ENCODE measurements at places on chromosomes 1 and 21.
A peak's percentile ranks its signal among the peaks of the same experiment; 100 is the strongest.

DNA sequence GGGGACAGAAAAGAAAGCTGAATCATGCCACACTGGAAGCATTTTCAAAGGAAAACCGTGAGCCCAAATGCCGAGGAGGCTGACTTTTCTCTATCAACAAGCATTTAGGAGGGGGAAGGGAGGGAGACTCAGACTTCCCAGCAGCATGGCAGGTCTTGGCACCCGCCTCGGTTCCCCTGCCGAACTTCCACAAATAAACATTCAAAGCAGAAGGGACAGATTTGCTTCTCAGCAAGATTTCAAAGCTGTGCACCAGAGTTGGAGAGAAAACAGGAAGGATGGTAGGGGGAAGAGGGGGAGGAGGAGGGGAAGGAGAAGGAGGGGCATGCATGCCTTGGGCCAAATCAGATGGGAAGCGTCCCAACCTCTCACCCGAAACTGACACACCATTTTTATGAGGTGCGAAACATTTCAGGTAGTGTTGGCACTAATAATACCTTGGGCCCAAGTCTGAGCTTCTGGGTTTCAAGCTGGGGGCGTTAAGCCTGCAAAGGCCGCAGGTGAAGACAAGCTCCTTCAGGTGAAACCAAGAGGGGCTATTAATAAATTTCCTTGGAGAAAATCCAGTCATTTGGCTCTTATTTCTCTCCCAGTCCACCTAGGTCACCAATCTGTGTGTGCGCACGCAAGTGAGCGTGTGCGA lies 26.4 kb downstream of the ABCA4 start:
- DNase-seq = peak; percentile 81

DNA sequence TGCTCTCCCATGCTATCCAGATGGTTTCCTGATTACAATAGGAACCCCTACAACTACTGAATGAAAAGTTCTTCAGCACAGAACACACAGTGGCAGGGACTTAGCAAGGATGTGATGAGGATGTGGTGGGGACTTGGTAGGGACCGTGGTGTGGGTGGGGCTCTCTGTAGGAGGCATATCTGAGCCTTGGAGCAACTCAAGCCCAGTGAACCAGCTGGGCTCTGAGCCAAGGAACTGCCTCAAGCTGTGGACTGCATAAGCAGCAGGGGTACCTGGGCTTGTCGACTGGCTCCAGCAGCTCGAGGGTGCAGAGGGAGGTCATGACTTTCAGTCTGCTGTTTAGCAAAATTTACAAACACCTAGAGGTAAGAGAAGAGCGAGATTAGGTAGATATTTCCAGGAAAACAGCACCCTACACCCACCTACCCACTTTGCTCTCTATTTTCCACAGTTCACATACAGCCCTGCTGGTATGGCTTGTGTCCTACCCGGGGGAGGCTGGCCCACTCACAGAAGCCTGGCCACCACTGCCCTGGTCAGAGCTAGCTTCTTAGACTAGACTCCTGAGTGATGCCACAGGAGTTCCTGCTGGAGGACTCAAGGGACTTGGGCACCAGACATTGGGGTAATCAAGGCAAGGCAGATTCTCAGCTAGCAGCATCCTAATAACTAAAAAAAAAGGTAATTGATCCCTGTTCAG lies 86.8 kb upstream of the GCLM start:
- no peak for DNase-seq

- DNase-seq = peak; percentile 46
These were observed 182.6 kb downstream of the VAV3 start for GRCh38 chr1:107782217-107782845.

- DNase-seq = no peak
These were observed 3.4 kb upstream of the TEX35 start for GRCh38 chr1:178509414-178510007.

GRCh38 chr1:115218699-115219098 lies 119.3 kb downstream of the NGF start:
- DNase-seq = no peak

DNA sequence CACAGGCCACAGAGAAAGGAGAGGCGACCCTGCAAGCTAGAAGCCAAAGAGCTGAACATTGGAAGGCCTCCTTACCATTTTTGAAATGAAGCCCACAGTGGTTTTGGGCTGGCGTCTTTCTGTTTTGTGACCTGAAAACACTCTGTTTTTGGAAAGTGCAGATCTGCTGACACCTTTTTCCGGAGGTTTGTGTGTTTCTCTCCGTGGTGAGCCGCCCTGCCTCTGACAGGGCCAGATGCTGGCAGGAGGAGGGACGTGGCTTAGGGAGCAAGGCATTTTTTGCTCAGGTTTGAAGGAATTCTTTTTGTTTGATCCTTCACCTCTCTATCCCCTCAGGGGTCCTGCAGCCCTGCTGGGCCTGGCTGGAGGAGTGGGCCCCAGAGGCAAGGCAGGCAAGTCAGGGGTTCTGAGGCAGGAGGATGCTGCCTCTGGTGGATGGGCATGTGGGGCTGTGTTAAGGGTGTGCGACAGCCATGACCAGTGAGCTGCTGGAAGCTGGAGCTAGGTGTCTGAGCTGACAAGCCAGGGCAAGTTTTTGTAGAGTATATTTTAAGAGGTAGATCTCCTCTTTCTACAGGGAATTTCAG lies 133.8 kb downstream of the CAMTA1 start:
- DNase-seq = no peak

DNA sequence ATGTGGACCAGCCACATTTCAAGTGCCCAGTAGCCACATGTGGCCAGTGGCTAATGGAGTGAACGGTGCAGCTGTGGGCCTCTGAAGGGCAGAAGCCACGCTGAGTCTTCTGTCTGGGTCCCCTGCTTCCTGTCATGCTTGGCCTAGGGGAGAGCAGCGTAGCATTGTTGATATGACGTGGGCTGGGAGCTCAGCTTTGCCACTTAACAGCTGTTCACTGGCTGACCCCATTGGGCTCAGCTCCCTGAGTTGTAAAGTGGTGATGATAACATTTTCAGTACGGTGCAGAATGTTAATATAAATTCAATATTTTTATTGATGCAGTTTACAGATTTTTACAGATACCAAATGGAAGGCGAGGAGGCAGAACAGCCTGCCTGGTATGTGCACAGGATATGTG lies 4.5 kb downstream of the PODN start:
- DNase-seq = no peak

GRCh38 chr21:44778499-44778911 lies 23.1 kb downstream of the UBE2G2 start:
- DNase-seq = no peak

GRCh38 chr1:66648901-66649595 lies 103.2 kb upstream of the DYNLT5 start:
- peak; percentile 17 for DNase-seq

GRCh38 chr1:167800251-167800650 lies 78.5 kb downstream of the MPZL1 start:
- no peak for DNase-seq

- peak; percentile 54 for DNase-seq
These were observed 235.6 kb downstream of the SMYD3 start for GRCh38 chr1:246271516-246271915.

DNA sequence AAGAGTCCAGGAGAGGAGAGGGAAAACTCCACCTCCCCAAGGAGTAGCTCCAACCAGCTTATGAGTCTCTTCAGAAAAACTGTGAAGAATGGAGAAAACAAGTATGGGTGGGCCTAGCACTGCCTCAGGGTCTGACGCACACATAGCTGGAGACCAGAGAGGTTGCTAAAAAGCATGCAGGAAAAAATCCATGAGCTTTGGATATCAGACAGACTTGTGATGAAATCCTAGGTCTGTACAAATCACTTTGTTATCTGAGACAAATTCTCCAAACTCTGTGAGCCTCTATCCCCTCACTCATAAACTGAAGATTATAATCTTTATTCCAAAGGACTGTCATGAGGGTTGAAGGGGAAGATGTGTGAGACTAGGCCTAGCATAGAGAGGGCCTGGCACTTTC lies 141.5 kb upstream of the FGGY start:
- peak; percentile 45 for DNase-seq

- DNase-seq = no peak
These were observed 20.7 kb upstream of the SLC45A1 start for GRCh38 chr1:8297245-8297644.

DNA sequence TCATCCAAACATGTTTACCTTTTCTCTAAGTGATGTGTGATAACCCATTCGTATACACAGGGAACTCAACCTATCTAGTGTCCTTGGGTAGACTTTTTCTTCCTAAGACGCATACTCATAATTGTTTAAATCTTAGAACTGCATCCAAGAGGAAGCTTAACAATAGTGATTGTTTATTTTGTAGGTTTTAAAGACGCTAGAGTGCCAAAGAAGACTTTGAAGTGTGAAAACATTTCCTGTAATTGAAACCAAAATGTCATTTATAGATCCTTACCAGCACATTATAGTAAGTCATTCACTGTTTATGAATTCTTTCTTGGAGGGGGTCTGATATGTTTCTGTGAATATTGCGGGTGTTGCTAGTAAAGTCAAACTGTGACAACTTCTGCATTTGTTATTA lies 25.4 kb downstream of the PLA2G4A start:
- no peak for DNase-seq

DNA sequence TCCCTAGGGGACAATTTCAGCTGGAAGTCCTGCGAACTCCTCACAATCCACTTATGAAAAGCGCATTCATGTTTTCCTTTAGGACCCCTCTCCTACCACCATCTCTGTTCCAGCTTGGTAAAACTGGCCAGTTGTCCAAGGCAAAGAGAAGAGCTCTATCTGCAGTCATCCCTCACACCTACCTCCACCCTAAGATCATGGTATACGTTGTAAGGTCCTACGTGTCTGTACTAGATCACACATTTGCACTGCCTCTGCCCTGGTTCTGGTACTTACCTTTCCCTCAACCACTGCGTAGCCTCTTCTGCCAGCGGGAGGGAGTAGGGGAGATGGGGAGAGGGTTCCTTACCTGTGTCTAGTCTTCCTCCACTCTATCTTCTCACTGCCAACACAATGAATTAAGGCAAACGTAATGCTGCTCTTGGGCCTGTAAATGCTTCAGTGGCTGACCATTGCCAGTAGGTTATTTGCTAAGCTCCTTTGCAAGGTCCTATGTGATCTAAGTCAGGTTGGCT lies 739 bp upstream of the NUP133 start:
- peak; percentile 3 for DNase-seq

GRCh38 chr1:15477646-15478212 lies 1.8 kb downstream of the CELA2B start:
- DNase-seq = peak; percentile 14

DNA sequence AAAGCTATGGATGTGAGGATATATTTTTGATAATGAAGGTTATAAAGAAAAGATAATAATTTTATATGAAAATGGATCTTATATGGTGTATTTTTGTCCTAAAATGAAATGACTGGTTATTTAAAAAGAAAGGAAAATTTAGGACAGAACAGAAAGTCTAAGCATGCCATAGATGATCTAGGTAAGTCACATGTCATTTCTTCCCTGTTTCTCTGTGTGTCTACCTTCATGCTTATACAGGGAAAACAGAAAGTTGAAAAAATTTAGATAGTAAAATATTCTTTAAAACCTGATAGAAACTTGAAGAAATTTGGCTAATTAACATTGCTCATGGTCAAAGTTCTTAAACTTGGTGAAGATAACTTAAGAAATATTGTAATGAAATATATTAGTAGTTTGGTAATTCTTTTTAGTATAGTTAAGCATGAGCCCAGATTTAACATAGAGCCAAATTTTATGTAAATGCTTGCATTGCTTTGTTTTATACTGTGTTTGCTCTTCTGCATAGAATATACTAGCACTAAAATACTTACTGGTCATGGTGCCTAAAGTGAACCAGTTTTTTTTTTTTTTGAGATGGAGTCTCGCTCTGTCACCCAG lies 12.4 kb upstream of the GBP4 start:
- DNase-seq = no peak

GRCh38 chr1:231618609-231619256 lies 7.9 kb upstream of the DISC1 start:
- DNase-seq = peak; percentile 24

DNA sequence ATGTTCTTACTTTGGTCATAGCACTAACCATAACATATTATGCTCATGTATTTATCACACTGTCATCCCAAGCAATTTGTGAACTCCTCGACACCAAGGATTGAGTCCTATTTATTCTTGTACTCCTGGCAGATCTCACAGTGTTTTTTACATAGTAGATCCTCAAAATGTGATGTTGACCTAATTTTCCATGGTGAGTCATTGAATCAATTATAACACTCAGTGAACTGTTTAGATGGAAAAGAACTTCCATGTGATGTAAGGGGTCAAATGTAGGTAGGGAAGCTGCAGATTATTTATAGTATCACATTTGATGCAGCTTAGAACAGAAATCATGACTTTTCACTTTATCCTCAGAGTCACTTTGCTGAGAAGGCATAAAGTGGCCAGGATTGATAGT lies 281.9 kb upstream of the ADAMTS5 start:
- DNase-seq = peak; percentile 16

GRCh38 chr1:193222056-193222615 lies 35.7 kb upstream of the B3GALT2 start:
- DNase-seq = no peak

- DNase-seq = no peak
These were observed 45.7 kb downstream of the CAPZB start for GRCh38 chr1:19439464-19440171.

DNA sequence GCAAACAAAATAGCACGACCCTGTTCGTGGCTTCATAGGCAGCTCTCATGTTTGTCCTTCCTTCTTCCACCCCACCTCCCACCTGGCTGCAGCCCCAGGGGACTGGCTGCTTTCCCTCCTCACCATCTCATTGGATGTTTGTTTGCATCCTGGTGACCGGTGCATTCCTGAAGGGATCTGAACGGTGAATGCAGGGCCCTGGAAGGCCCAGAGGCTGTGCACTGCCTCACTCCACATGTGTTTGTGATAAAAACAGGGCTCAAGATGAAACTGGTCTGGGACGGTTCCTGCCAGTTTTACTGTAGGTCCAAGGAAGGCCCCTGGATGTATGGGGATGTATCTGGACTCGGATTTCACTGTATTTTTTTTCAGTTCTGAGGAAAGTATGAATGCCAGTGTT lies 42.8 kb downstream of the CNN3 start:
- peak; percentile 72 for DNase-seq

GRCh38 chr1:99049745-99050144 lies 45.1 kb upstream of the PLPPR5 start:
- DNase-seq = no peak

DNA sequence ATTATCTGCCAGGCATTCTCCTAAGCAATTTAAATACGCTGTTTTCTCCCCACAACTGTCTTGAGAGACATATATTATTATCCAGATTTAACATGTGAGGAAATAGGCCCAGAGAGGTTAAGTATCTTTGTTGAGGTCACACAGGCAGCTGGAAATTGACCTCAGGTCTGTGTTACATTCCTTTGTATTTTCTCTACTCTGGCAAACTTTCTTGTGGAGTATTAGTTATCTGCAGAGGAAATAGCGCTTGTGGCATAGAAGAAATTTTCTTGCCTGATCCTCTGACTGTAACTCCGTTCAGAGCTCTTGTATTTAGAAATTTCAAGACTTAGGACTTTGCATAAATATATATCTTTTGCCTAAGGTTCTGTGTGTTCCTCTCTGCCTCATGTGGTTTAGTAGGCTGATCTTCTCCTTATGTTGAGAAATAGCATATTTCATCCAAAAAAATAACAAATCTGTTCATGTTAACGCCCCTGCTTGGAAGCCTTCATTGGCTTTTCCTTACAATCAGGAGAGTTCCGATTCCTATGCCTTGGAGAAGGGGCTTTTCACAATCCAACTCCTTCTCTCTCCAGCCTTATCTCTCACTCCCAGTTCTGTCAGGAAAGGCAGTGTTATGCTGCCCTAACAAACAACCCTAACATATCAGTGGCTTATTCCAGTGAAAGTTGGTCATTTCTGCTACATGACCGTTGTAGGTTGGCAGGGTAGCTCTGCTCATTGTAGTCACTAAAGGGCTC lies 2.5 kb upstream of the JUN start:
- DNase-seq = peak; percentile 73

- DNase-seq = peak; percentile 47
These were observed 17.9 kb upstream of the MIIP start for GRCh38 chr1:12001249-12001917.

GRCh38 chr1:169202791-169203665 lies 96.5 kb downstream of the ATP1B1 start:
- no peak for DNase-seq
